Stimulated activated CD8-positive, alpha-beta memory T cell treated with anti-CD3 and anti-CD28 coated beads, Interleukin-7, amount 100 ng/mL, for 48 hours (primary cell): ENCODE measurements at places on chromosomes 2 and 18.

DNA sequence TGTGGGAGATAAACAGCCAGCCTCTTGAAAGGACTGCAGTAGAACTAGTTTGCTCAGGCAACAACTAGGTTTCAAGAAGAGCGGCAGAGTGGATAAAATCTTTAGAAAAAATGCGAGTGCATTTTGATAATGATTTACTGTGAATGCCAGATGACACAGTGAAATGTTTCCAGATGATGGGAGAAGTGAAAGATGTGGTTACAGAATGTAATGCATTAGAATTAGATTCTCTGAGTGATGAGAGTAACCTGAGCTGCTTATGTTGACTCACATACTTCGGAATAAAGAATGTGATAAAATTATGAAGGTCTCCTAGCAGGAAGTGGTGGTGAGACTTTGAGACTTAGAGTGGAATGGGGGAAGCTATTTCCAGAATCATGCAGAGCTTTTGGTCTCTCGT, 184.3 kb downstream of the GULP1 start:
- no peak for DNase-seq

DNA sequence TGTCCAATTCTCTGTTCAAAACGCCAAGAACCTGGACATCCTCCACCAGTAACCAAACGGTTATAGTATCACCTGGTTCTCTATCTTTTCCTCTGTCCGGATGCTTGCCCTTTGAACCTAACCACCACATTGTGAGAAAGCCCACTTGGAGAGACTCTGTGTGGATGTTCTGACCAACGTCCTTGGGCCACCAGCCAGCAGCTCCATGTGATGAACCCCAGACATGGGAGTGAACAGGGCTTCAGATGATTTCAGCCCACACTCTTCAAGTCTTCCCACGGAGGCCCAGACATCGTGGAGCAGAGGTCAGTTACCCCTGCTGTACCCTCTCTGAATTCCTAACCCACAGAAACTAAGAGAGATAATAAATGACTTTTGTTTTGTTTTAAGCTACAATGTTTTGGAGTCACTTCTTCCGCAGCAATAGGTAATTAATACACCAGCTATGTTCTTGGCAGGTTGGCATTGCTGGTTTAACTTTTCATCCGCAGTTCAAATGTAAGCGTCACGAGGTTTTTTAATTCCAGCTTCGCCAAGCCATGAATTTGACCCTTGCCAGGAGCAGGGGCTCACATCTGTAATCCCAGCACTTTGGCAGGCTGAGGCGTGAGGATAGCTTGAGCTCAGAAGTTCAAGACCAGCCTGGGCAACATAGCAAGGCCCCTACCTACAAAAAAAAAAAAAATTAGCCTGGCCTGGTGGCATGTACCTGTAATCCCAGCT, 36.1 kb upstream of the ZNF532 start:
- no peak for DNase-seq

GRCh38 chr2:208990716-208991115, 433.1 kb upstream of the MAP2 start:
- DNase-seq: no peak

DNA sequence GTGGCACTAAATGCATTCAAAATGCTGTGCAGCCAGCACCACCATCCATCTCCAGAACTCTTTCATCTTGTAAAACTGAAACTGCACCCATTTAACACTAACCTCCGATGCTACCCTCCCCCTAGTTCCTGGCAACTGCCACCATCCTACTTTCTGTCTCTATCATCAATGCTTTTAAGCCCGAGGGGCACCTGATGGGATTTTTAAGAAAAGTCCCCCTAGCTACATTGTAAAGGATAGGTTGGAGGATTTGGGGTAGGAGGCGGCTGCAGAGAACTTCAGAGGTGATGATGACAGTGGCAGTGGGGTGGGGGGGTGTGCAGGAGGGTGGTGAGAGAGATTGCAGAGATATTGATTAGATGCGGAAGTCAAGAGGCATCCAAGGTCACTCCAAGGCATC, 10.8 kb upstream of the YWHAQ start:
- no peak for DNase-seq

DNA sequence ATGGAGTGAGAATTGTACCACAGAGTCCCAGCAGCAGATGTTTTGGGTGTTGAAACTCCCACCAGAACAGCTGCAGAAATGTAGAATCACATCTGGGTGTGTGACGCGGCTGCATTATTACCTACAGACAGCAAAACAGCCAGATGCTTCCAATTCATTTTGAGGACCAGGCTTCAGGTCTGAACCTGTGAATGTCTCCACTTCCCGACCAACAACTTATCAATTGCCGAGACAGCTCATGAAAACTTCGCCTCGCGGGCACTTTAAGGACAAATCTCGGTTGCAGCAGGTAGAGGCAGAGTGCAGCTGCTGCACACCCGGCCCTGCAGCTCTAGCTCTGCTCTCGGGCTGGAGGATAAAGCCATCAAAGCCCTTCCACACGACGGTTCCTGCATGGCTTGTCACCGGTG, 202.0 kb downstream of the HRH4 start:
- no peak for DNase-seq
